ENCODE measurements at places on chromosomes 7 and 10. TPM values are rescaled to one million over a fixed set of nuclear protein-coding genes. Genes with fewer than 3 reads are reported as not detected.

Gene C10orf67
- 0.44 TPM for total RNA-seq

Gene NUDT1
- 63.0 TPM for total RNA-seq

Gene TYW1
- total RNA-seq, result 20.1 TPM

Gene EFCAB10
- total RNA-seq, result not detected

Gene SP8
- total RNA-seq, result not detected

Gene COL28A1
- total RNA-seq, result not detected

Gene CD36
- total RNA-seq, result 2.5 TPM

Gene ANXA8L1
- total RNA-seq, result 0.44 TPM

Gene CYP2C19
- not detected for total RNA-seq

Gene TNS3
- 27.5 TPM for total RNA-seq

Gene MAP3K8
- total RNA-seq, result 12.6 TPM

Gene GPR26
- not detected for total RNA-seq

Gene CALML5
- not detected for total RNA-seq

Gene OPALIN
- total RNA-seq, result not detected

Gene ACBD7
- total RNA-seq, result 0.99 TPM

Gene KCNH2
- total RNA-seq, result 0.33 TPM

Gene TMEM178B
- under 0.01 TPM for total RNA-seq

Gene ZKSCAN5
- 12.4 TPM for total RNA-seq

Gene CHPF2
- total RNA-seq, result 71.4 TPM

Gene MYH16
- total RNA-seq, result not detected

Gene NPFFR1
- total RNA-seq, result not detected

Gene TMEM176B
- total RNA-seq, result not detected

Gene PTPRN2
- total RNA-seq, result 0.50 TPM

Gene FRAT1
- 3.8 TPM for total RNA-seq

Gene CARD11
- total RNA-seq, result not detected

Gene SPDYE2
- not detected for total RNA-seq
